ENCODE measurements at places on chromosomes 2 and 18. TPM values are rescaled to one million over a fixed set of nuclear protein-coding genes. Genes with fewer than 3 reads are reported as not detected.
A peak's percentile ranks its signal among the peaks of the same experiment; 100 is the strongest.

DNA sequence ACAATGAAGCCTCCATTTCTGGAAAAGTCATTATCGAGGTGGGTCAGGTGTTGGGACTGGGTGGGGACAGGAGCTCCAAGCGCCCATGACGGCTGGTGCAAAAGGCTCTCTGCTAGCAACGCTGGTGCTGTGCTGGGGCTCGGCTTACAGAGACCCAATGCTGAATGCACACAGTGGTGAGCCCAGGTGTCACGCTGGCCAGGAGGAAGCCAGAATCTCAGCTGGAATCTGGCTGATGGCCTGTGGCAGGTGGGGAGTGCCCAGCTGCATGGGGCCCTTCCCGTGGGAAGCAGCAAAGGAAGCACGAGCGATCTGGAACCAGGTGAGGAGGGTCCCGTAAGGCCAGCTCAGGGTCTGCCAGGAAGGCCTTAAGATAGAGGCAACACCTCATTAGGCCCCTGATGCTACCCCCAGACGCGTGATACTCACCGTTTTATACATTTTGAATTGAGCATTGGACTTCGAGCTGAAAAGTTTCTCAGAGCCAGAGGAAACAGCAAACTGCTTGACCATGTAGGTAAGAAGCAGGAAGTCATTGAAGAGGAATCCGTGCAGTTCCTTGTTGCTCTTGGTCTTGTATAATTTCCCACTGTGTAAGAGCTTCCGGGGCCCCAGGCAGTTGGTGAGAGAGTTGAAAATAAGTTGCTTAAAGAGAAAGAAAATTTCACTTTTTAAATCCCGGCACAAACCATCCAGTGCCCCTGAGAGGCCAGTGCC, 34.7 kb downstream of the FAM228A start:
- no peak overlapping the region for H3K4me3 ChIP-seq
- H3K27me3 ChIP-seq = no peaks in the 10 kb centered on the region
- H3K27ac ChIP-seq = no peak overlapping the region
- no peaks in the 10 kb centered on the region for H3K4me1 ChIP-seq
- no peak for DNase-seq

GRCh38 chr18:74013955-74014354, 133.7 kb downstream of the FBXO15 start:
- DNase-seq = no peak
- H3K27ac ChIP-seq = no peak overlapping the region
- H3K4me3 ChIP-seq = no peak overlapping the region
- peaks cover 3% of the 10 kb centered on the region for H3K36me3 ChIP-seq
- H3K4me1 ChIP-seq = no peaks in the 10 kb centered on the region

- no peaks in the 10 kb centered on the region for H3K27me3 ChIP-seq
- H3K4me1 ChIP-seq = no peaks in the 10 kb centered on the region
- no peaks in the 10 kb centered on the region for H3K36me3 ChIP-seq
- H3K4me3 ChIP-seq = no peak overlapping the region
- DNase-seq = no peak
These were observed 119.3 kb downstream of the GALNT3 start for GRCh38 chr2:165674780-165675179.

GRCh38 chr2:229489016-229489415, 217.9 kb upstream of the PID1 start:
- H3K4me1 ChIP-seq = no peaks in the 10 kb centered on the region
- H3K36me3 ChIP-seq = no peaks in the 10 kb centered on the region
- H3K4me3 ChIP-seq = no peak overlapping the region
- no peak for DNase-seq
- peaks cover 4% of the 10 kb centered on the region for H3K27me3 ChIP-seq

- H3K27me3 ChIP-seq = peaks cover 10% of the 10 kb centered on the region
- DNase-seq = no peak
- H3K27ac ChIP-seq = no peak overlapping the region
- H3K36me3 ChIP-seq = no peaks in the 10 kb centered on the region
These were observed 23.0 kb upstream of the TMEM200C start for GRCh38 chr18:5918205-5918858.

DNA sequence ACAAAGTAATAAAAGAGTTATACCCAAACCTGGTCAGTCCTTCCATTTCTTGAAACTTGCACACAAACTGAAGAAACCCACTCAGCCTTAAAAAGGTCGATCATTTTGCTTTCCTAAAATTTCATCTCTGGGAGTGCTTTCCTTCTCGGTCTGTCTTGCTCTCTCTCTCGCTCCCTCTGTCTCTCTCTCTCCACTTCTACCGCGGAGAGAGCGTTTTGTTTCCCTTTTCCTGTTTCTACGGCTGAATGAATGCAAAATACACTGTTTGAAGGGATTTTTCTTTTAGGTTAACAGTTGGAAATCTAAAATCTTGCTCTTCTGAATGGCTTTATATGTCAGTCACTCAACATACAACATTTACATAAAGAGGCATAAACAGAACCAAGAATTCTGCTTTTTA, 424.2 kb downstream of the TGIF1 start:
- no peak for DNase-seq
- no peaks in the 10 kb centered on the region for H3K36me3 ChIP-seq
- H3K4me3 ChIP-seq = no peak overlapping the region
- H3K4me1 ChIP-seq = no peaks in the 10 kb centered on the region
- H3K27me3 ChIP-seq = peaks cover 13% of the 10 kb centered on the region

DNA sequence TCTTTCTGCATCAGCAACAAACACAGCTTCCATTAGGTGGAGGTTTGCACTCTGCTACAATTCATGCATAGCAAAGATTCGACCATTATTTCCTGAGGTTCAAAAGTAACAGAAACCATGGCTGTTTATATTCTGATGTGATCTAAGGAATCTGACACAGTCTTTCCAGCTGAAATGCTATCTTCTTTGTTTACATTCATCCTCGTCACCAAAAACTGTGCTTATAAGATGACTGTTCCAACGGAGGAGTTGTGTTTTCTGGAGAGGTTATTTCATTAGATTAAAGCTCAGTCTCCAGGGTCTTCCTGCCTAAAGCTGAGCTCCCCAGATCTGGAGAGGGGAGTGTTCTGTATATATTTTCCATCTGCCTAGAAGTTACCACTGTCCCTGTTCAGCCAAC, 45.1 kb upstream of the LYPD6B start:
- no peak for DNase-seq
- H3K4me1 ChIP-seq = peaks cover 2% of the 10 kb centered on the region
- H3K4me3 ChIP-seq = no peak overlapping the region

- H3K36me3 ChIP-seq = peaks cover 92% of the 10 kb centered on the region
- DNase-seq = no peak
- H3K4me3 ChIP-seq = no peak overlapping the region
- no peaks in the 10 kb centered on the region for H3K27me3 ChIP-seq
These were observed 13.9 kb downstream of the STAT1 start for GRCh38 chr2:190999949-191000665.

DNA sequence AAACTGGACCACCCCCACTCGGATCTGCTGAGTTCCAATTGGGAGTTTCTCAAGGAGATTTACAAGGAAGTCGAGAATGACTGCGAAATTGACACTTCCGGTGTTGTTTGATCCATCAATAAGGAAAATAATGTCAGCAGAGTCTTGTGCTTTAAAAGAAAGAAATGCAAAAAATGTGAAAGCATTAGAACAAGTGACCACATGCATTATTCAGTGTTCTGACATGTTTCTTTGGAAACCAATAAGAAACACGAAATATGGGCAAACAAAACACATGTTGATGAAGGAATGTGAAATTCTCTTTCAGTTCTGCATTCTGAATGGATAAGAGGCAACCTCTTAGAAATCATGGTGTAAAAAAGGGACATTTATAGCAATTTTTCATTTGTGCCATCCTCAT, 25.9 kb downstream of the COL6A3 start:
- H3K27me3 ChIP-seq = no peaks in the 10 kb centered on the region
- no peak overlapping the region for H3K27ac ChIP-seq
- no peaks in the 10 kb centered on the region for H3K36me3 ChIP-seq
- no peak overlapping the region for H3K4me3 ChIP-seq
- no peak for DNase-seq

POLR1A gene
- total RNA-seq = 41.8 TPM

ASB18 gene
- not detected for total RNA-seq

- no peak overlapping the region for H3K4me3 ChIP-seq
- H3K27me3 ChIP-seq = peaks cover 1% of the 10 kb centered on the region
- no peak for DNase-seq
These were observed 116.1 kb upstream of the RAB12 start for GRCh38 chr18:8493141-8493540.

- peaks cover 39% of the 10 kb centered on the region for H3K4me1 ChIP-seq
- no peak overlapping the region for H3K27ac ChIP-seq
- peaks cover 41% of the 10 kb centered on the region for H3K36me3 ChIP-seq
These were observed 19.6 kb downstream of the UGP2 start for GRCh38 chr2:63861220-63861822.

ASXL3 gene
- not detected for total RNA-seq

- H3K4me3 ChIP-seq = no peak overlapping the region
- no peak overlapping the region for H3K27ac ChIP-seq
- DNase-seq = no peak
- H3K4me1 ChIP-seq = no peaks in the 10 kb centered on the region
These were observed 137.4 kb downstream of the RIT2 start for GRCh38 chr18:42977982-42978637.

C18orf54 gene
- total RNA-seq = 7.3 TPM

GRCh38 chr18:60732143-60732542, 359.6 kb upstream of the MC4R start:
- no peaks in the 10 kb centered on the region for H3K36me3 ChIP-seq
- no peak overlapping the region for H3K4me3 ChIP-seq

GRCh38 chr2:135829378-135830135, 7.4 kb downstream of the LCT start:
- H3K27ac ChIP-seq = no peak overlapping the region
- no peak overlapping the region for H3K4me3 ChIP-seq
- H3K27me3 ChIP-seq = no peaks in the 10 kb centered on the region
- no peak for DNase-seq

GRCh38 chr2:219228041-219228910, 1.2 kb downstream of the ATG9A start:
- H3K4me3 ChIP-seq = peak overlapping the region; percentile 95
- DNase-seq = no peak
- H3K4me1 ChIP-seq = peaks cover 38% of the 10 kb centered on the region

- H3K27ac ChIP-seq = no peak overlapping the region
- no peaks in the 10 kb centered on the region for H3K36me3 ChIP-seq
- no peak overlapping the region for H3K4me3 ChIP-seq
- peaks cover 7% of the 10 kb centered on the region for H3K4me1 ChIP-seq
- H3K27me3 ChIP-seq = no peaks in the 10 kb centered on the region
- no peak for DNase-seq
These were observed 623.2 kb upstream of the ID2 start for GRCh38 chr2:8058652-8059051.

DNA sequence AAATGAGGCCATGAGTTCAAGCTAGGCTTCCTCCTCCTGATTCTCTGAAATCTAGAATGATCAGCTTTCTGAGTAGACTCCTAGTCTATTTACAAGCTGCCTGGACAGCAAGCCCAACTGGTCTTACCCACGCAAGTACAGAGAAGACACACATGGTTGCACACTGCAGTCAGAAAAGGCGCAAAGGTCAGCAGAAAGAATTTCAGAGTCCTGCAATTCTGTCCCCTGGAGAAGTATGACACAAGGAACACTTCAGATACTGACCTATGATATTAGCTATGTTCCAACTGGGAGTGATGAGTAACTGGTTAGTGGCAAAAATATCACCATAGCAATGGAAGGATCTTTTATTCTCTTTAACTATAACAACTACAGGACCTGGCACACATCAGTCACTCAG, 336.1 kb upstream of the PKDCC start:
- H3K27ac ChIP-seq = no peak overlapping the region
- peaks cover 4% of the 10 kb centered on the region for H3K4me1 ChIP-seq
- H3K4me3 ChIP-seq = no peak overlapping the region
- peaks cover 2% of the 10 kb centered on the region for H3K27me3 ChIP-seq
- no peak for DNase-seq

SATB2 gene
- total RNA-seq = 0.14 TPM

DNA sequence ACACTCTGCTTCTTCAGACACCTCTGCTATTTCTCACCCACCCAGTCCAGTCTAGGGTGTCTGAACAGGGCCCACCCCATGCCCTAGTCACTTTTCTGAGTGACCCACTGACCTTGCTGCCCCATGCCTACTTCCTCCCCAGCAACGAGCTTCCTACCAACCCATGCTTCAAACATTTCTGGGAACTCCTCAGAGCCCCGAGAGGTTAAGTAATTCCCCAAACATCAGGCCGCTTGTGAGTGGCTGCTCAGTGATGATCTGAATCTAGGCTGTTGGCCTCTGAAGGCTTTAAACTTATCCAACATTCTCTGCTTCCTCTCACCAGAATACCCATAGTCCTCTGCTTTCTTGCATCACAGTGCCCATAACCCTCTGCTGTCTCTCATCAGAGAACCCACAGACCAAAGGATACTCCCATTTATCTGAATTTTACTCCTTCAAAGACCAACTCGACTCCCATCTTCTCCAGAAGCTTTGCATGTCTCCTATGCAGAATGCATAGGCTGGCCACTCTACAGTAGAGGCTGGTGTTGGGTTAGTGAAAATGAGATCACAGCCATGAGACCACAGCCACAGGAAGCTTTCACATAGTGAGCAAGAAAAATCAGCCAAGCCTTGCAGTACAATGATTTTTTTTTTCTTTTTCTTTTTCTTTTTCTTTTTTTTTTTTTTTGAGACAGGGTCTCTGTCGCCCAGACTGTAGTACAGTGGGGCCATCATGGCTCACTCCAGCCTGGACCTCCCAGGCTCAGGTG, 309.5 kb upstream of the LYPD1 start:
- no peaks in the 10 kb centered on the region for H3K36me3 ChIP-seq
- no peak overlapping the region for H3K27ac ChIP-seq
- H3K4me3 ChIP-seq = no peak overlapping the region
- no peaks in the 10 kb centered on the region for H3K27me3 ChIP-seq

GRCh38 chr18:2655178-2655953, at the start of gene SMCHD1:
Gene SMCHD1 (plus strand): TSS chr18:2655726. CDS start chr18:2656076, 350 bp downstream.
- peak within 1 kb of the TSS; percentile 95 for H3K4me3 ChIP-seq
- peaks cover 26% of the 10 kb centered on the region for H3K36me3 ChIP-seq
- DNase-seq = peak; percentile 96
- H3K4me1 ChIP-seq = peaks cover 42% of the 10 kb centered on the region
- H3K27me3 ChIP-seq = no peaks in the 10 kb centered on the region

GALNT14 gene
- total RNA-seq = 1.9 TPM

GRCh38 chr2:120774557-120775160, 39.0 kb downstream of the GLI2 start:
- no peaks in the 10 kb centered on the region for H3K36me3 ChIP-seq
- H3K4me1 ChIP-seq = no peaks in the 10 kb centered on the region
- DNase-seq = no peak
- H3K4me3 ChIP-seq = no peak overlapping the region

- H3K4me3 ChIP-seq = no peak overlapping the region
- H3K36me3 ChIP-seq = no peaks in the 10 kb centered on the region
- no peaks in the 10 kb centered on the region for H3K4me1 ChIP-seq
These were observed 48.9 kb downstream of the RAB31 start for GRCh38 chr18:9756933-9757470.

GRCh38 chr2:152372438-152372984, 37.5 kb downstream of the FMNL2 start:
- H3K27ac ChIP-seq = no peak overlapping the region
- no peaks in the 10 kb centered on the region for H3K4me1 ChIP-seq
- no peaks in the 10 kb centered on the region for H3K36me3 ChIP-seq
- no peak overlapping the region for H3K4me3 ChIP-seq
- H3K27me3 ChIP-seq = peaks cover 9% of the 10 kb centered on the region
- no peak for DNase-seq

Data from activated CD8-positive, alpha-beta T cell treated with anti-CD3 and anti-CD28 coated beads for 36 hours (primary cell).